Brain pericyte (primary cell): ENCODE measurements at places on chromosomes 13 and 19.
A peak's percentile ranks its signal among the peaks of the same experiment; 100 is the strongest.

- no peak for DNase-seq
These were observed 8.7 kb downstream of the BCL3 start for GRCh38 chr19:44757057-44757734.

GRCh38 chr19:17235971-17236777 is 9.5 kb downstream of the NR2F6 start:
- DNase-seq, result no peak

DNA sequence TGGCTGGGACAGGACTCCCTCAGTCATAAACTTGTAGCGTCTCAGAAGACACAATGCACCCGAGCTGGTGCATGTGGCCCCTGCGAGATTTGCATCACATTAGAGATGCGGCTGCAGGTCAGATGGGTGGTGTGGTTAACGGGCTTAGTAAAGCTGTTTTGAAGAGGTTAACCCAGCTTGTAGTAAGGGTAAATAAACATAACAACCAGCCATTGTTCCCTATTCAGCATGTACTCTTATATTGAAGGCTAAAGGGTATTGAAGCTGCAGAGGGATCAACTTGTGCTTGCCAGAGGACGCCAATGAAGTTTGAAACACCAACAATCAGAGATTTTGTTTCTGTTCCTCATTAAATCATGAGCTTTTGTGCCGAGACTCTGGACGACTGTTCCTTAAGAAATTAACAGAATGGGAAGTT is 79.4 kb downstream of the ZIC5 start:
- DNase-seq, result no peak

GRCh38 chr13:109606520-109606919 is 179.9 kb downstream of the IRS2 start:
- DNase-seq, result no peak

GRCh38 chr13:27041341-27041740 is 130.3 kb downstream of the USP12 start:
- no peak for DNase-seq

GRCh38 chr13:101452519-101453485 is at the start of gene ITGBL1:
Gene ITGBL1 (plus strand): TSS chr13:101452675. CDS start chr13:101452834, 159 bp downstream.
- DNase-seq, result no peak

DNA sequence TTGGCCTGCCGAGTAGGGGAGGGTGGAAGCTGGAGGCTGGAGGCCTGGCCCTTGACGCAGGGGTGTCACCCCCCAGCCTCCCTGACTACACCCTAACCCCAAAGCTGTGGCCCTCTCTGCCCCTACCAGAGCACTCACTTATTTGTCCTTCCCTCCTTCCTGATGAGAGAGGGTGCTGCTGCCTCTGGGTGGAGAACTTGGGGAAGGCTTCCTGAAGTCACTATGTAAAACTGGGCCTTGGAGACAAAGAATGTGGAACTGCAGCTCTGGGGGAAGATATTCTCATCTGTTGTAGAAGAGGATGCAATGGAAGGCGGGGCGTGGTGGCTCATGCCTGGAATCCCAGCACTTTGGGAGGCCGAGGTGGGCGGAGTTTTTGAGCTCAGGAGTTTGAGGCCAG is 485.2 kb downstream of the ZNF536 start:
- DNase-seq, result no peak

- DNase-seq, result peak; percentile 79
These were observed 103.2 kb downstream of the GADD45B start for GRCh38 chr19:2578901-2579677.

DNA sequence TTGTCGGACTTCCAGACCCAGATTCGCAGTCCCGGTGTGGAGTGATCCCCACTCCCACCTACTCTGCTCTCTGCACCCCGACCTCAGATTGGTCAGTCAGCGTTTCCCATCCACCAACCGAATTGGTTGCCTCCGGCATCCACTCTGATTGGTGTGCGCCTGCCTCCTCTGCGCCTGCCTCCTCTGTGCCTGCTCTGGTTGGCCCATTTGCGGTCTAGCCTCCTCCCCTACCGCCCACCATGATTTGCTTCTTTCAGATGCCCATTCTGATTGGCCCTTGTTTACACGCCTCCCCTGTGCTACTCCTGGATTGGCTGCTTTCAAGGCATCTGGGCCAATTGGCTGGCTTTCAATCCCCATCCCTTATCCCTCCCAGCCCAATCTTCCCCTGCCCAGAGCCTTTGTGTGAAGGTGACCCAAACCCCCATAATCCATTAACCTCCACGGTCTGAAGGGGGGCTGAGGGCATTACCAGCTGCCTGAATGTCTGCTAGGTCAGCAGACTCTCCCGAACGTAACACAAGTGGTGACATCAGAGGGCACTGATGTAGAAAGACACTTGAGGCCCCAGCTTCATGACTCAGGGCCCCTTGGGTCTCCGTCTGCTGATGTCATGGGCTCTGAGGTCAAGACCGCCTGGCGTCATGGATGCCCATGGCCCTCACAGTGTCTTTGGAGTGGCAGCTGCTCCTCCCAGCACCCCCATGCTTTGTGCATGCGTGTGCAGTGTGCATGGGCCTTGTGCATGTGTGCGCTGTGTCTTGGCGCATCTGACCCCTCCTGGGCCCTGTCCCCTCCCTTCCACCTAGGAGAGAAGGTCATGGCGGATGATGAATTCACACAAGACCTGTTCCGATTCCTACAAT is 80.4 kb downstream of the MAP4K1 start:
- no peak for DNase-seq

GRCh38 chr13:27853861-27854260 is 61.6 kb downstream of the GSX1 start:
- DNase-seq, result no peak
